ENCODE measurements at places on chromosomes 4 and X.

GRCh38 chr4:150664935-150665334, 83.0 kb downstream of the MAB21L2 start:
- DNase-seq = no peak

DNA sequence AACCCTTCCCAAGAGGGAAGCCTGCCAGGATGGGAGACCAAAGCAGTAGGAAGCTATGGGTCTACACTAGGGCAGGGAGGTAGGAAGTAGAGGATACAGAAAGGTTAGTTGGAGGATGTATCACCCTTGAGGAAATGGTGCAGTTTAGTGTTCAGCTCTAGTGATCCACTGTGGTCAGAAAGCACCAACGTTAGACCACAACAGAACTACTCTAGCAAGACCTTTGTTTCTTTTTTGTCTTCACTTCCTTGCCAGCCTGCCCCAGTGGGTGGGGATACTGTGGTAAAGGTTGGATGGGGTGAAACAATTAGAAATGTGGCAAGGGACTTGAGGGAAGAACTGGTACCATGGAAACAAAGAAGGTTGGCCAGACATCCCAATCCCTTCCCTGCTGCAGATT, 83.3 kb downstream of the DDIT4L start:
- no peak for DNase-seq

DNA sequence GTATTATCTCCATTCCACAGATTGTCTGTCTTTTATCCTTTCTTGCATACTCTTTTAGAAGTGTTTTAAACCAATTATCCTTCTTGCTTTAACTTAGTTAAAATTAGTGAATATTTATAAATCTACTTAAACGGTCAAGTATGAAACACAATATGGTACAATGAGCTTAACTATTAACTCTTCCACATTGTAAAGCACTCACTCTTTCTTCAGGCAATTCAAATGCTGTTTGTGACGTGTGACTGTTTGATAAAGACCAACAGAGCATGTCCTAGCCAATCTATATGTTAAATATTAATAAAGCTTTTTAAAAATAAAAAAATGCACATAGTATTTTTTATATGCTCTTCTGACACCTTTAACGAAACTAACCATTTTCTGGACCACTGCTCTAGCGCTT, 192.7 kb downstream of the ARAP2 start:
- no peak for DNase-seq

- no peak for DNase-seq
These were observed 565.7 kb upstream of the SMIM31 start for GRCh38 chr4:164188236-164188635.

GRCh38 chr4:78781924-78782323, 5.8 kb downstream of the BMP2K start:
- no peak for DNase-seq

DNA sequence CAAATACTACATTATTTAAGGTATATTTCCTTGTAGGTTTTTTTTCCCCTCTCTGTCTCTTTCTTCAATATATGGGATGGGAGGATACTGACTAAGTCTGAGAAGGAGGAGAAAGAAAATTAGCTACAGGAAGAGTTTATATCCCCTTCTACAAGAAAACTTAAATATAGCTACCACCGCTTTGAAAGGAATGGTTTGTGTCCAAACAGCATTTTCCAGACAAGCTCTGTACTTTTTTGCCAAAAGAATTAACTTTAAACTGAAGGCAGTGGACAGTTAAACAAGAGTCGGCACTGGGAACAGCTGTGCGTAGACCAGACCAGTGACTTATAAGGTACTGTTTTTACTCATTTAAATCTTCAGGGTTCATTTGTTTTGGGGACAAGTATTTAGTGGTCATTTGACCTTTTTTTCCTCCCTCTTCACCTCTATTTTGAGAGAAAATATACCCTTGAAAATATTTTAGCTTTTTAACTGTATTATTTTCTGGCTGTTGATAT, 303.7 kb downstream of the ARHGAP24 start:
- DNase-seq = no peak

DNA sequence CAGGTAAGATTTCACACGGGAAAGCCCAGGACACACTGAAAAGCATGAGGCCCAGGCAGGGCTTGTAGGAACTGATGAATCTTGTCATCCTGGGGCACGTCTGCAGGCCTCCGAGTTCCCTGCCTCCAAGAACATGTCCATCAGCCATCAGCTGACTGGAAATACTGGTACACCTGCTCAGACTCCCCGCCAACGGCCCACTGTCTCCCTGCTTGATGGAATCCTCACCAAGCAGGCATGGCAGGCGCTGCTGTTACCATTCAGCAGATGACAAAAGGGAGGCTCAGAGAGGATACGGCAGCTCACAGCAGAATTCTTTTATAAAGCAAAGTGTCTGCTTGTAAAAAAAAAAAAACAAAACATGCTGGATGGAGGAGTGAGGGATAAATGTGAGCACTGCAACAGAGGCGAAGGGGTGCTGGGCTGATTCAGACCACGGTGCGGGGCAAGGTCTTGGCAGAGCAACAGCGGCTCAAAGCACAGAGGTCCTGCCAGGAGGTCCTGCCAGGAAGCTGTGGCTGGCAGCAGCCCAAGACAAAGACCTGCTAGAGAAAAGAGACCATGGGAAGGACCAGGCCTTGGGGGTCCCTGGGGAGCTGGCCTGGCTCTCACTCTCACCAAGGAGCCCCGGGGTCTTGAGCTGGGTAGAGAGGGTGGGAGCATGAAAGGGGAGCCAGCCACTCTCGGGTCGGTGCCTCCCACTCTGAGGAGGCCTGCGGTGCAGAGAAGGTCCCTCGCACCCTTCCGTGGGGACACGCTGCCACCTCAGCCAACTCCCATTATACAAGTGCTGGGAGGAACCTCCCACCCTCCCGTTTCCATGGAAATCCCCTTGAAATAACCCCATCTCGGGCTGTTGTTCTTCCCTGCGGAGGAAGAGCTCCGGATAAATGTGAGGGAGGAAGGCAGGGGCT, 25.6 kb downstream of the PPP2R2C start:
- no peak for DNase-seq

- no peak for DNase-seq
These were observed 40.6 kb downstream of the FAM149A start for GRCh38 chr4:186144946-186145569.

- no peak for DNase-seq
These were observed 590 bp upstream of the NAF1 start for GRCh38 chr4:163167333-163167626.

- DNase-seq = no peak
These were observed 711.4 kb upstream of the GALNTL6 start for GRCh38 chr4:171101845-171102244.

- no peak for DNase-seq
These were observed 4.4 kb downstream of the GPRIN3 start for GRCh38 chr4:89303177-89303576.

DNA sequence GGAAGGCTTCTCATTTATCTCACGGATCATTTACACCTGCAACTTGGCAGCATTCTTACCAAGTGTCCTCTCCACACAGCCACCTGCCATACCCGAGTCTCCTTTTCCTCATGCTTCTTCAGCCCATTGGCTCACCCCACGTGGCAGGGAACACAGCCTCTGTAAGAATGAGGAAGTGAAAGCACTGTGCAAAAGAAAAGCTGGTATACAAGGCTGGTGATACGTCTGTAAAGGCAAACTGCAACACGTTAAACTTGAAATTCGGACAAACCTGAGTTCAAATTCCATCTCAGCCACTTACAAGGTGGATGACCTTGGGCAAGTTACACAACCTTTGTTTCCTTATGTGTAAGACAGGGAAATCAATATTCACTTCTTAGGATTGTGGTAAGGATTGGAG, 164.0 kb upstream of the RASGEF1B start:
- no peak for DNase-seq

GRCh38 chr4:87038837-87039615, 104.2 kb downstream of the AFF1 start:
- DNase-seq = no peak

DNA sequence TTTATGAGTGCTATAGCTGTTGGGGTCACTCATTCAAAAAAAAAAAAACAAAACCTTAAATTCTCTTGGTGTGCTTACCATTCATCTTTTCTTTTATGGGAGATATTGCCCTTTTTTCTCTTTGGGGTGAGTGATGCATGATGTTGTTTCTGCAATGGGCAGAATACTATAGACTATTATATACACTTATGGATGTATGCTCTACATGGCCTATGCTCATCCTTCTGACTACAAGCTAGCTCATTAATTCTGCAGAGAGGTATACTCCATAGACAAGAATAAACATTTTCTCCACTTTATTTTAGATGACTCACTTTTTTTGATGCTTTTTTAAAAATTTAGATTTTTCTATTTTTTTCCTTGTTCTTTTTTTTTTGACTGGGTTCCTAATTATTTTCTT, 160.3 kb upstream of the ANK2 start:
- no peak for DNase-seq

GRCh38 chr4:106615961-106616360, 247.4 kb upstream of the GIMD1 start:
- DNase-seq = no peak

DNA sequence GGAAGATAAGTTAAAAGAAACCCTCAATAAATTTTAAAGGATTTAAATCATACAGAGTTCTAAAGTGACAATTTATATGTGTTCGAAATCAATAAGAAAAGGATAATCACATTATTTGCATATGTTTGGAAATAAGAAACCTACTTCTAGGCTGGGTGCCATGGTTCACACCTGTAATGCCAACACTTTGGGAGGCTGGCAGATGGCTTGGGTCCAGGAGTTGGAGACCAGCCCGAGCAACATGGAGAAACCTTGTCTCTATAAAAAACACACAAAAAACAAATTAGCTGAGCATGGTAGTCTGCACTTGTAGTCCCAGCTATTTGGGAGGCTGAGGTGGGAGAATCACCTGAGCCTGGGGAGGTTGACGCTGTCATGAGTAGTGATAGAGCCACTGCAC, 8.1 kb upstream of the SAP30 start:
- DNase-seq = peak; percentile 75

DNA sequence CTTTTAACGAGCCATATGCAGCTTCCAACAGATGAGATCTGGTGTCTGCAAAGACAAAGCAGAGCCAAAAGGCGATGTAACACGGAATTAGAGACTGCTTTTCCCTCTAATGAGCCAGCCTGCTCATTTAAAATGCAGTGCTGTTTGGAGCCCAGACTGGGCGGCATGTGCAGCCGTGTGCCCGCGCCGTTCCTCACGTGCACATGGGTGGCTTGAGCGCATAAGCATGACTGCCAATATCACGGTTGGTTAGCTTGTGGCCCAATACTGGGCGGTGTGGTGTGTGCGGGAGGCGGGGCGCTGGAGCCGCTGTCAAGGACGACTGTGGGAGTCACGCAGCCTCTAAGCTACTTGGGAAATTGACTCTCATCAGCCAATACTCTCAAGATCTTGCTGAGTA, 87.0 kb upstream of the SCOC start:
- no peak for DNase-seq
